ENCODE measurements at places on chromosomes 2 and 18.

- DNase-seq, result no peak
Measured at GRCh38 chr18:55089610-55090009, 130.3 kb upstream of the CCDC68 start.

- DNase-seq, result no peak
Measured at GRCh38 chr18:37565977-37566478, 430 bp upstream of the CELF4 start.

- peak; percentile 9 for DNase-seq
Measured at GRCh38 chr2:24040511-24040910, 6.7 kb downstream of the WDCP start.

DNA sequence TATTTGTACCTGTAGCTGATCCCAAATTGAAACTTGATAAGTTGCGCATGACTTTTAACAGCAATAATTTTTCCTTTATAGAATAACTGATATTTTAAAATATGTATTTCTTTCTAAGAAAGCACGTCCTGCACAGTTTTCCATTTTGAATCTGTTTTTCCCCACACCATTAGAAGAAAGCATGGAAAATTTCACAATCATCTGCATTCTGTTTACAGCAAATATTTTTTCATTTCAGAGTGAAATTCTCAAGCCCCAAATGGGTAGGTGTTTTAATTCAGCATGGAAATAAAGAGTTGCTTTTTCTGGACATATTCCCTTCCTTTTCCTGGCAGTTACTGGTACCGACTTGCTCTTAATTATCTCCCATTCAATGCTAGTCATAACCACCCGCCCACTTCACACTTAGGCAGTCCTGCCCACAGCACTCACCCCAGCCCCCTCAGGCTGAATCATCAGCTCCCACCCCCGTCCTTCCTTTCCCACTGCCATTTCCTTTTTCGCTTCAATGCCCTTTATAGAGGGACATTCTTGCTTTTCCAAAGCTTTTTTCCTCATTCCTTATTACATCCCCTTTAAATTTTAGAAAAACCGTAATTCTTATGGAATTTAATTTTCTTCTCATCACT, 89.2 kb upstream of the GLS start:
- peak; percentile 75 for DNase-seq
